ENCODE measurements at places on chromosomes 13 and 19. TPM values are rescaled to one million over a fixed set of nuclear protein-coding genes. Genes with fewer than 3 reads are reported as not detected.
A peak's percentile ranks its signal among the peaks of the same experiment; 100 is the strongest.

The UBE2L5 gene
- total RNA-seq = not detected

The SLC6A16 gene
- 2.0 TPM for total RNA-seq

The FAM83E gene
- total RNA-seq = not detected

The F2RL3 gene
- 3.6 TPM for total RNA-seq

The UBA52 gene
- 793 TPM for total RNA-seq

- no peak for DNase-seq
Observed at GRCh38 chr13:45101327-45102018, 18.8 kb upstream of the GTF2F2 start.

GRCh38 chr13:22082437-22083100, 411.7 kb downstream of the FGF9 start:
- no peak for DNase-seq

- no peak for DNase-seq
Observed at GRCh38 chr13:98688373-98688772, 64.1 kb downstream of the SLC15A1 start.

DNA sequence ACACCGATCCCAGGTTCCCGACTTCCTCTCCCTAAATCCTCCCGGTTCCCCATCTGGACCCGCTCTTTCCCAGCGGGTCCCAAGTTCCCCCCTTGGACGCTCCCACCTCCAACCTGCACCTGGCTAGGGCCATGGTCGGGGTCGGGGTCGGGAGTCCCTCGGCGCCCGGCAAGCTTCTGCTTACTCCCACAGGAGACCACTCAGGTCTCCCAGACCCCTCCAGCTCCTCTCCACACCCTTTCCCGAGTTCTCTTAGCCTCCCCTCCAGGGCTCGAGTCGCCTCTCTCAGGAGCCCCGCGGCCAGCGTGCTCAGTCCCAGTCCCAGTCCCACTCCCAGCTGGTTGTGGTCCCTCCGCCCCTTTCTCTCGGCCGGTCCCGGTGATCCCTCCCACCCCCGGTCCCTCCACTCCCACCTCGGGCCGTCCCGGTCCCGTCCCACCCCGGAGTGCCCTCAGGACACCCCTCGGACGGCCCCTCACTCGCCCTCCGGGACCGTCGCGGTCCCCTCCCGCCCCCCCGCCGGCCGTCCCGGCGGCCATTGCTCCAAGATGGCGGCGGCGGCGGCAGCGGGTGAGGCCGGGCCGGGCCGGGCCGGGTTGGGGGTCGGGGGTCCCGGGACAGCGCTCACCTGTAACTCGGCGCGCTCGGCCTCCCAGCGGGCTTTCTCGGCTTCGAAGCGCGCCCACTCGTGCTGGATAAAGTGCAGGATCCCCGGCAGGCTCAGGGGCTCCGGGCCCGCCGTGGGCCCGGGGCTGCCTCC, at the start of gene FKRP:
Gene FKRP (plus strand): TSS at position 537 of the 760 bp plus-strand sequence. CDS start 9,394 bp downstream, outside the sequence.
- peak; percentile 72 for DNase-seq

GRCh38 chr13:99153219-99153618, 47.4 kb upstream of the UBAC2 start:
- DNase-seq = no peak

All from right cardiac atrium (tissue), 5 donors.